ENCODE measurements at places on chromosomes 16 and 17.

- DNase-seq: no peak
These were observed 39.2 kb upstream of the TMC5 start for GRCh38 chr16:19378511-19378910.

- DNase-seq: no peak
These were observed 156.7 kb downstream of the AXIN2 start for GRCh38 chr17:65404761-65405160.

- no peak for DNase-seq
These were observed 46.5 kb downstream of the HNF1B start for GRCh38 chr17:37698132-37698910.

DNA sequence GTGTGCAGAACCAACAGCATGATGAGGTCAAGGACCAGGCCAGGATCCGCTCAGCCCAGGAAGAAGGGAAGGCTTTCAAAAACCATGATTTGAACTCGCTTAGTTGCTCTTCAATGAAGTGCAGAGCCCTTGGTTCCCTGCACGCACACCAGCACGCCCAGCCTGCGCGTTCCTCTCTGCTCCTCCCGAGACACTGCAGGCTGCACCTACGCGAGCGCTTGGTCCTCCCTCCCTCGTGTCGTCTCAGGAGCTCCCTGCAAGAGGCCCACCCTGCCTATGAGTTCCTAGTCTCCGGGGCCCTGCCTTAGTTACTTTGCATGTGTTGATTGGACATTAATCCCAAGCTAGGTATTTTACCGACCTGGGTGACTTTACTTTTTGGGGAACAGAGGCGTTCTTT lies 132.9 kb upstream of the TNRC6C start:
- DNase-seq: no peak

GRCh38 chr17:21370430-21370829 lies 5.7 kb upstream of the KCNJ12 start:
- DNase-seq: no peak

DNA sequence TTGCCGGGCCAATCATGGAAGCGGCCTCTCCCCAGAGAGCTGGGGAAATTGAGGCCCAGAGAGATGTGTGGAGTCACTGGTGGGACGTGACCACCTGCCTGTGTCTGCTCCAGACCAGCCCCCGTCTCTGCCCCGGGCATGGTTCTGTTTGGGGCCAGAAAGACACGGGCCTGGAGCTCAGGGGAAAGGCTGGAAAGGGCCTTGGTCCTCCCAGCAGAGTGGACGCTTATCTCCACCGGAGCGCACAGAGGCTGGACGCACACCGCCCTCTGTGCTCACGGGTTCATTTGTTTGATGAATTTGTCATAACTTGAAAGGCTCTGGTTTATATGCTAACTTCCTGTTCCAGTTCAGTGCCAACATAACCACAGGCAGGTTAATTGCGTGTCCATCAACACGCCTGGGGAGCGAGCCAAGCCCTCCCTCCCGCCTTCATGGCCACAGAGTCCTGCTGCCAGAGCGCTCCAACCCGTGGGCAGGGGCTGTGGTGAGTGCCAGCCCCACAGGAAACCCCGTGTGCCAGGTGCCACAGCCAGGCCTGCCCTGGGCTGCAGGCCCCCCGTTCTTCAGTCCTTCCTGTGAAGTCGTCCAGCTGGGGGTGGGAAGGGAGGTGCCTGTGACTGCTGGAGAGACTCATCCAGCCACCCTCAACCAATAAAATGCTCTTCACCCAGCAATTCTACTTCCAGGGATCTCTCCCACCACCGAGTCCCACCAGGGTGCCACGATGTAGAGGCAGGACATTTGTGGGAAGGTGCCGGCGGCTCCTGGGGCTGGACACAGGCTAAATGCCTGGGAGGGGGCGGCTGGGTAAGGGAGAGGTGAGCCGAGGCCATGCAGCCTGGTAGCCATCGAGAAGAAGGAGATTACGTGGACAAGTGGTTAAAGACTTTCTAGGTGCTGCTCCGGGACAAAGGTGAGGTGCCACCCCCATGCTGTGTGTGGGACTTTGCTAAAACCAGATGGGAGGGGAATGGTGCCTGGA lies 29.4 kb upstream of the BAHCC1 start:
- no peak for DNase-seq

DNA sequence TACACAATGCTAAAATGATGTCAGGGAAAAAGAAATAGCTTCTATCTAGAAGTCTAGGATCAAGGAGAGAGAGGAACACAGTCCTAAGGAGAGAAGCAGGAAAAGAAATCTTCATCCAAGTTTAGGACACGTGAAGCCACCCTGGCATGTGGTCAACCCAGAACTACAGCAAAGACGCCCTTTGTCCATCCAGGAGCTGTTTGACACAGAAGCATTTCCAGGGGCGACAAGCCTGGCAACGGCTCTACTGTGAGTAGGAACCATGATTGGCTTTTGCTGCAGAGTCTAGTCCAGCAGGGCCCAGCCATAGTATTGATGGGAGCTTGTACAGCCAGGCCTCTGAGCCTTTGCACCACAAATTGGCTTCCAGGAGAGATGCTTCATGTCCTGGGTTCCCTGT lies 185.4 kb upstream of the RPL38 start:
- no peak for DNase-seq

DNA sequence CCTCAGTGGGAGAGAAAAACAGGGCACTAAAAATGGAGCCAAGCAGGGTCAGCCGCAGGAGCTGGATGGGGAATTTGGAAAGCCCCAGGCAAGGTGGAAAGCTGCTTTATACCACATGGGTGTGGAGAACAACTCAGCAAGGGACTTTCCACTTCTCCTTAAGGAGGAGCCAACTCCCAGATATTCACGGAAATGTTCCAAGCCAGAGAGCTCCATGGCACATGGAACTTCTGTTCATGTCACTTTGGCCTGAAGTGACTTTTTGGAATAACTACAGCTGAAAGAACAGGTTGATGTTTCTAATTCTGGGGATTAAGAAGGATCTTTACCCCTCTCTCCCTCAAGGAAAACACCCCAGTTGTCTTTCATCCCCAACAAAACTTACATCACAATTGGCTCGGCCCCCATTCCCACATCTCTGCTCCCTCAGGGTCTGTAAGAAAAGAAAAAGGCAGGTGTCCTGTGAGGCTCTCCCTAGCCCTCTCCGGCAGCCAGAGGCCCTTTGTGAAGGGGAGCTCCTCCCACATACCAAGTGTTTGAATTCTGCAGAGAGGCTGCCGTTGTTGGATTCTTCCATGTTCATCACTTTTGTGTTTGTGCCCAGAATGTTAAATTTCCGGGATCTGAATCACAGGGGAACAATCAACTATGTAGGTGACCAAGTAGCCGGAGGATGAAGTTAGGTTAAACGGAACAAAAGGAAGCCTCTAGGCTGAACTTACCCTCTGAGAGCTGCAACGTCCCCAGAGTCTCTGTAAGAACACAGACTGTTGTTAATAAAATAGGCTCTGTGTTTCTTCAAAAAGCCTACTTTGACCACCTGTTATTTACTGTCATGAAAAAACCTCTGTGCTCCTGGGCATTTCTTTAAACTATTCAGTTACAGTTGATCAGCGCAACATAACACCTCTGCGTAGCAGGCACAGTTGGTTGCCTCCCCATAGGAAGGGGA lies 41.0 kb downstream of the STAT5A start:
- no peak for DNase-seq

GRCh38 chr17:44941712-44942331 lies 5.8 kb downstream of the KIF18B start:
- no peak for DNase-seq

- no peak for DNase-seq
These were observed 138.4 kb upstream of the GSE1 start for GRCh38 chr16:85474621-85475217.

GRCh38 chr17:21292867-21293830 lies 8.6 kb downstream of the MAP2K3 start:
- DNase-seq: no peak

GRCh38 chr16:51549836-51550235 lies 398.8 kb upstream of the SALL1 start:
- DNase-seq: no peak

DNA sequence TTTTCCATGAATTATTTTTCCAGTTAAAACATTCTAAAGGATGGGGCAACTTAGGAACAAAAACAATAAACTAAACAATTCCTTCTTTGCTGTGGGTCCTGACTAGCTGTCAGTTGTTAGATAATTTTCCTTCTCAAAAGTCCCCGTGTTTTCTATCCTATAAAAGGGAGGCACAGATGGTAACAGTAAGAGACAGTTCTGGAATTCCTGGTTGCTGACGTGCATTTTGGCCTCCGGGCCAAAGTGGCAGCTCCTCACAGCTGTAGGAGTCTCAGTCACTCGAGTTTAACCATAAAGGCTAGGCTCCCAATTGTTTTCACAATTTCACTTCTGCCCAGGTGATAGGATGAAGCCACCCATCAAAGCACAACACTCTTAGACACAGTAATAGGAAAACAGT lies 77.0 kb upstream of the ZNF423 start:
- no peak for DNase-seq

DNA sequence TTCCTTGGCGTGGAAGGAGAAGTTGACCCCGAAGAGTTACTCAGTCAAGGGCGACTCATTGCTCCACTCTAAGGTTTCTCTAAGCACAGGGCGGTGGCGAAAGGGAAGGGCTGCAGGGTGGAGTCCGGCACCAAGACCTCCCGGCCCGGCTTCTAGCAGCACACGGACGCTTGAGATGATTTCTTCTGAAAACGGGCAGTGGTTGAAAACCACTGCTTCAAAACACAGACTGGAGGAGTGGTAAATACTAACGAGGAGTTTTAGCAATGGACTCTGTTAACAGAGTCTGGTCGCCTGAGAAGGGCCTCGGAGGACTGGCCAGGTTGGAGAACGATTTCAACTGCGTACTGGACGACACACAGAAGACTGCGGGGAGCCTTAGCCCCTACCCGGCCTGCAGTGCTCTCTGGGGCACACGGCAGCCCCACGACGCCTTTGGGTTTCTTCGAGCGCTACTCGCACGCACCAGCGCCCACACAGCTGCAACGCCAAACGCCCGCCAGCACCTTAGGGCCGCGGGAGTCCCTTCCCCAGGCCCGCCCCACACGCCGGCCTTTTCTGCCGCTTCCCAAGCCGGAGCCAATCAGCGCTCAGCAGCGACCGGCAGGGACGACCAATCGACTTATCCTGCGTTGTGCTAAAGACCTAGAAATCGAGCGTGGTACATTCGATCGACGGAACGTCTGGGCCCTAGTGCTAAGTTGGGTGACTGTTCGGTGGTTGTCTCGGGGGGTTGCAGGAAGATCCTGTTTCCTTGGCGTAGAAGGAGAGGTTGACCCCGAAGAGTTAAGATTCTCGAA lies 14.4 kb upstream of the CA4 start:
- DNase-seq: peak; percentile 45

- no peak for DNase-seq
These were observed 6.8 kb downstream of the ERAL1 start for GRCh38 chr17:28861393-28862203.

DNA sequence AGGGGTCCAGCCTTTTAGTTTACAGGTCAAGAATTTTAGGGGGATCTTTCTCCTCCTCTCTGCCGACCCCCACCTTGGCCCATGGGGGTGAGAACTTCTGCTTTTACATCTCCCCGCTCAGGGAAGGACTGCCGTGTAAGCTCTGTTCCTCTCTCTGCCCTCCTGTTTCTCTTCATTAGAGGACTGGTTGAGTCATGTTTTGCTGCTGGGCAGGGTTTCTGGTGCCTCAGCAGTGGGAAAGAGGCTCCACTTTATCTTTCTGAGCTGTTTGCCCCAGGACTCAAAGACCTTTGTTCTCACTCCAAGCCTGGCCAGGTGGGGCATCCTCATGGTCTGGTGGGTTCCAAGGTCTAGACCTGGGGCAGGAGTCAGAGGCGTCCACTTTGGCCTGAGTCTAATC lies 93.0 kb downstream of the UTP18 start:
- no peak for DNase-seq

GRCh38 chr17:77101521-77102410 lies 39.0 kb upstream of the SEC14L1 start:
- DNase-seq: no peak

GRCh38 chr16:84730406-84731106 lies 30.8 kb downstream of the USP10 start:
- DNase-seq: peak; percentile 49

DNA sequence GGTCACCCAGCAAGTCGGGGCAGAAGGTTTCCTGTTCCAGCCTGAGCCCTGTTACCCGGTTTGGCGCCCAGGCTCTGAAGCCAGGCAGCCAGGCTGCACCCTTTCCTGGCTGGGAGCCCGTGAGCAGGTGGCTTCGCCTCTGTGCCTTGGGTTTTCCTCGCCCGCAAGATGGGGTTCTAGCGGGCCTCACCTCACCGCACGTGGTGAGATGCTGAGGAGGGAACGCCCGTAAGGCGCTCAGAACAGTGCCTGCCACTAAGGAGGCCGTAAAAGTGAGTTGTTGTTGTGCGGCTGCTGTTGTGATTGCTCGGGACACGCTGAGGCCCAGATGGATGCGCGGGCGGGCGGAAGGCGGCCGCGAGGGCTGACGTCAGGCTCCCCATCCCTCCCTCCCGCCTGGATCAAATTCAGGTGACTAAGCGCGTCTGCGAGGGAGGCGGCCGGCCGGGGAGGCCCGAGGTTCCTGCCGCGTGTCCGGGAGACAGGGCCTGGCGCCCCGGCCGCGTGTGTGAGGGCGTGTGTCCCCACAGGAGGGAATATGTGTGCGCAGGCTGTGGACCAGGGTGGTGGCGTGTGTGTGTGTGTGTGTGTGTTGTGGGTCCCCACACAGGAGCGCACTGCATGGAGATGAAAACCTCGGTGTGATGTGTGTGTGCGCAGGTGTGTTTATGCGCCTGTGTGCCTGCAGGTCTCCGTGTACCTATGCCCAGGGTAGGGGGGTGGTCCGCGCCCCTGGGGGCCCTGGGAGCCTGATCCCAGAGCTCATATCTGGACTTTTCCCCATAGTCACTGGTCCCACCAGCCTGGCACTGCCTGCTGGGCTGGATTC lies 4.3 kb downstream of the CAMKK1 start:
- no peak for DNase-seq

DNA sequence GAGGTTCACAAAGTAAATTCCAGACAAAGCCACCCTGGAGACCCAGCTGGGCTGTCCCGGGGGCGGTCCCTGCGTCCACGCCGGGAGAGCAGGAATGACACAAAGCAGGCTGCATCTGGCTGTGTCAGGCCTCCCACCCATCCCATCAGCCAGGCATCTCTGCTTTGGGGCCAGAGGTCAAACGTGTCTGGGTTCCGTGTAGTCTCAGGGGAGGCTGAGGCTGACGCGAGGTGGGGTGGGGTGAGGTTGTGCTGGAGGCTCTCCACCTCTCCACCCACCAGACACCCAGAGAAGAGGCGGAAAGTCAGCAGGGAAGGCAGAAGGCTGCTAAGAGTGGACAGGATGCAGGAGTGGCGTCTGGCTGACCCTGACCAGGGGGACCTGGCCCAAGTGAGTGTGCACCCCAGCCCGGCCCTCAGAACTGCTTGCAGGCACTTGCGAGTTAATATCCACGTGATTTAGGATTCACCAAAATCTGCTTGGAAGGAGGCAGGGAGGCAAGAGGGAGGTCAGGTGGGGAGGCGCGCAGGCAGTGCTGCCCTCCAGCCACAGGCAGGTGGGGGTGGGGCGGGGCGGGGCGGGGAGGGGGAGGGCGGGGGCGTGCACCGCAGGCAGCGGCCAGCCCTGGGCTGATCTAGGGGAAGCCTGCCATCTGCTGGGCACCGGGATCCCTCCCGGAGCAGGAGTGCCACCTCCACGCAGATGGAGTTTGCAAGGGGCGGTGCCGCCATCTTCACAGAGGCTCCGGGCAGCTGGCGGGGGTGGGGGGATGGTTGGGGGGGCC lies 44.3 kb downstream of the TBC1D16 start:
- no peak for DNase-seq

GRCh38 chr16:49542391-49542891 lies 168.8 kb downstream of the C16orf78 start:
- DNase-seq: no peak

- no peak for DNase-seq
These were observed 19.3 kb downstream of the UNK start for GRCh38 chr17:75803883-75804282.

Data from GM12864 (cell line).